ENCODE measurements at places on chromosomes 5 and 9.

GRCh38 chr5:57532513-57533497 is 50.2 kb upstream of the ACTBL2 start:
- DNase-seq: no peak

- DNase-seq: no peak
Observed at GRCh38 chr9:20683351-20684034, 566 bp upstream of the FOCAD start.

GRCh38 chr5:35136386-35136785 is 88.6 kb upstream of the AGXT2 start:
- no peak for DNase-seq

DNA sequence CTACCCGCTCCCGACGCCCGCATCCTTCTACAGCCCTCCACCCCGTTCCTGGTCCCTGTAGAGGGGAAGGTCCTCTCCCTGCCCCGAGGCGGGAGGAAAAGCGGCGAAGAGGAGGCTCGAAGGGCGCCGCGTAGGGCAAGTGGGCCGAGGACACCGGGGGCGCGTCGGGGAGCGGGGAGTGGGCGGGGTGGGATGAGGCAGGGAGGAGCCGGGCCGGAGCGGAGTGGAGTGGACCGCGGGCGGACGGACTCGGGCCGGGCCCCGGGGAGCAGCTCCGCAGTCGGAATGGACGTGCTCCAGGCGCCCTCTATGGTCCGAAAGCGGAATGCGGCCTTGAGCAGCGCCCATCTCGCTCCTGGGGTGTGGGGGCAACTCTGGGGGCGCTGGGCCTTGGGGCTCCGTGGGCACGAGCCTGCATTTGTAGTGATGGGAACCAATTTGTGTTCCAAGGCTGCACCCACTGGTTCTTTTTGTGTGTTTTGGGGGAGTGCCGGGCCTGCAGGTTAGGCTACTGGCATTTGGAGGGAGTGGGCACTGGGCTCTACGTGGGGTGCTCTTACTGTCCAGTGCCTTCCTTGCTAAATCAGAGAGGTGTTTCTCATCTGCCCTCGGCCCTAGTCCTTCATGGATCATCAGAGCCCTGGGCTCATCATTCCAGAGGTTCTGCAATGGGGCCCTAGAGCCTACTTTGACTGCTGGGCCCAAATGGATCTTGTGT is 7.3 kb downstream of the IRX1 start:
- no peak for DNase-seq

- DNase-seq: no peak
Observed at GRCh38 chr9:137074657-137075274, 2.6 kb upstream of the UAP1L1 start.

- no peak for DNase-seq
Observed at GRCh38 chr5:4942831-4943178, 197.3 kb upstream of the ADAMTS16 start.

- no peak for DNase-seq
Observed at GRCh38 chr5:13427827-13428557, 516.5 kb downstream of the DNAH5 start.

DNA sequence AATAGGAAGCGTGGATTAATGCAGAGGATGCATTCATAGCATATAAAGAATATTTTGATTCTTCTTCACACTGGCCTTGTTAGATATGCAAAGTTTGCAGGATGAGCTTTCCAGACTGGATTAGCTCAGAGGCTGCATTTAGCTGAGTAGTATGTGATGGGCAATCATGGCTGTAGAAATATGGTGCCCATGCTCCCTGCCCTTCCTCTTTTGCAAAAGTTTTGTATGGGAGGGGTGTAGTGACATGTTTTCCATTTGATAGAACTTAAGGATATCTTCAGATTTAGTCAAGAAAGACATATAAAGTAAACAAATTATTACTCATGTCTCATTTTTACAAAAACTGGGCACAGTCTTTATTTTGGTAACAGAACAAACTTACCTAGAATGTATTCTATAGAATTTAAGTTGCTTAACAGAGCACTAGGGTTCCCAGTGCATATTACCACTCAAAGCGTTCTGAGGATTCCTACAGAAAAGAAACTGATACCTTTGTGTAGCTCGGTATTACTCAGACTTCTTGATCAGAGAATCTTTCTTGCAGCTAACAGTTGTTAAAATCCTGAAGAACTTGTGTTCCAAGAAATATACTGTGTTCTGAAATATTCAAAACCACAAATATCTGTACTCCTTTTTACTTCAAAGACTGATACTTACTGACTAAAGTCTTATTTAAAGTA is 9.8 kb downstream of the GTF3C4 start:
- DNase-seq: no peak

GRCh38 chr5:92758552-92758951 is 822.5 kb downstream of the NR2F1-AS1 start:
- no peak for DNase-seq

- no peak for DNase-seq
Observed at GRCh38 chr5:173557123-173557903, 59.1 kb downstream of the BOD1 start.

GRCh38 chr9:98081477-98082219 is 25.1 kb downstream of the NANS start:
- no peak for DNase-seq

DNA sequence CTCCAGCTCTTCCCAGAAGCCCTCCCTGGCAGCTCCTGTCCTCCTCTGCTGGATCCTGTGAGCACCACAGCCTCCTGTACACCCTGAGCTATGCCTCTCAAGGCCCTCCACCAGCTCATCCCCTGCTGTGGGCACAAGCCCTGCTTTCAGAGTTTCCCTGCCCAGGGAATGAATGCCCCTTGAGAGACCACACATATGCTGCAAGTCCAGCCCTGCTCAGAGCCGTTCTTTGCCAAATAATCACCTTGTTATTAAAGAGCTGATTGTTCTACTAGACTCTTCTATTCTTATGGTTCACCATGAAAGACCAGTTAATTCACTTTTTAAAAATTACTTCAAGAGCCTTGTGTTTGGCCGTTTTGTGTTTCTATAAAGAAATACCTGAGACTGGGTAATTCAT is 121.5 kb downstream of the MVB12B start:
- no peak for DNase-seq

GRCh38 chr5:167998148-167998767 is 293.2 kb upstream of the WWC1 start:
- DNase-seq: no peak

- DNase-seq: no peak
Observed at GRCh38 chr9:25573281-25573680, 105.0 kb downstream of the TUSC1 start.

DNA sequence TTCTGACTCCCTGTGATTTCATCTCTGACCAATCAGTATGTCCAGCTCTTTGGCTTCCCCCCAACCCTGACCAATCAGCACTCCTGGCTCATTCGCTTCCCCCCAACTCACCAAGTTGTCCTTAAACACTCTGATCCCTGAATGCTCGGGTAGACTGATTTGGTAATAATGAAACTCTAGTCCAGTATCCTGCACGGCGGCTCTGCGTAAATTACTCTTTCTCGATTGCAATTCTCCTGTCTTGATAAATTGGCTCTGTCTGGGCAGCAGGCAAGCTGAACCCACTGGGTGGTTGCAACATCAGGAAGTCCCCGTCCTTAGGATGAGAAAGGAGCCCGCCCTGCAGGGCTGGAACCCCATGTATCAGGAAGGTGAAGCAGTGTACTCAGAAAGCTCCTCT is 10.4 kb downstream of the FCN2 start:
- DNase-seq: no peak

DNA sequence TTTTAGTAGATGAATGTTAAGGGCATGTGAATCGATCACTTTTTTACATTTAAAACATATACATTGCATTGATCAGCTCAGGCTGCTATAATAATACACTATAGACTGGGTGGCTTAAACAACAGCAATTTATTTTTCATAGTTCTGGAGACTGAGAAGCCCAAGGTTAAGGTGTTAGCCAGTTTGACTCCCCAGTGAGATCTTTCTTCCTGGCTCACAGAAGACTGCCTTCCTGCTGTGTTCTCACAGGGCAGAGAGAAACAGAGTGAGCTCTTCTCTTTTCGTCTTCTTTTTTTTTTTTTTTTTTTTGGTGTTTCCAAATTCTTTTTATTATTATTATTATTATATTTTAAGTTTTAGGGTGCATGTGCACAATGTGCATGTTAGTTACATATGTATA is 56.4 kb downstream of the SPEF2 start:
- no peak for DNase-seq

GRCh38 chr9:131253891-131254491 is 22.3 kb downstream of the FAM78A start:
- DNase-seq: no peak

DNA sequence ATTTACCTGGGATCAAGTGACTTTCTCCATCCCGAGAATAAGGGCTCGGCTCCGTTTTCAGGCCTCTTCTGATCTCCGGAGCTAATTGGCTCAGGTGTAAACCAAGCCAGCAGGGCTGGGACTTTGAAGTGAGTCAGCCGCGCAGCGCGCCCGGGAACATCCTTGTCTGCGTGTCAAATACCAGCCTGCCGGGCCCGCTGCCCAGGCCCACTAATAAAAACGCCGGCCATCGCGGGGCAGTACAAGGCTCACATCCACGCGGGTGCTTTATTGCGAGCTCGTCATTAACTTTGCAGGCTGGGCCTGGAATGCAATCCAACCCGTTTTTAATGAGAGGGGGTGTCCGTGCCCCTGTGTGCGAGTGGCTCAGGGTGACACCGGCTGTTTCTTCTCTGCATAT is 416.8 kb downstream of the IRX2 start:
- DNase-seq: no peak

DNA sequence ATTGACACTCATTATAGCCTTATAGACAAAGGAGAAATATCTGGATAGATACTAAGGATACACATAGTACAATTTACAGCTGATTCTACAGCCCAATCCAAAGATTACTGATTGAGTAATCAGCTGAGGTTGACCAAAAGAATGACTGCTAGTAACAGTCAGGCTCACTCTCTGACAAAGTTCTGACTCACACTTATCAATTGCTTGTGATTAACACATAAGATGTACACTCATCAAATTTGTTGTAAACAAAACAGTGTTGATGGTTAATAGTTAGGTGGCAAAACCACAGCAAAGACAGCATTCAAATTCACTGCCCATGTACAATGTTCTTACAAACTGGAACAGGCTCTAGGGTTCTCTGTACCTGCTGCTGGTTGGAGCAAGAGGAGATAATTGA is 422.7 kb downstream of the TLE1 start:
- DNase-seq: no peak

DNA sequence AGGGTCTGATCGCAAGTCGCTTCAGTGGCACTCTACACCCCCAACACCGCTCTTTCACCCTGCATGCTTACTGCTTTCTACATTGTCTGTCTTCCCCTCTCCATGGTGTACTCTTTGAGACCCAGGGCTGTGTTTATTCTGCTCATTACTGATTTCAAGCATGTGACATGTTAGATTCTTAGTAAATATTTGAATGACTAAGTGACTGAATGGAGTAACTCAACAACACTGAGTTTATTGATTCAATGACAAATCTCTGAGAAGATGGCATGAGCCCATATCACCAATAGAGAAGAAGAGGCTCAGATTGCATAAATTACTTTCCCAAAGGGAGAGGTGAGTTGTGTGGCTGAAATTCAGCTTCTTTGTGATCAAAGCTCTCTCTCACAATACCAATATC is 89.7 kb upstream of the OSMR start:
- DNase-seq: no peak

- DNase-seq: no peak
Observed at GRCh38 chr9:124786881-124787573, 10.1 kb downstream of the OLFML2A start.

GRCh38 chr5:91359962-91360609 is 23.0 kb downstream of the ARRDC3 start:
- no peak for DNase-seq
